ENCODE measurements at places on chromosomes 2 and 18. TPM values are rescaled to one million over a fixed set of nuclear protein-coding genes. Genes with fewer than 3 reads are reported as not detected.
A peak's percentile ranks its signal among the peaks of the same experiment; 100 is the strongest.

GRCh38 chr18:56929886-56930285, 217.0 kb upstream of the BOD1L2 start:
- DNase-seq, result no peak

The ACKR3 gene
- total RNA-seq, result not detected

DNA sequence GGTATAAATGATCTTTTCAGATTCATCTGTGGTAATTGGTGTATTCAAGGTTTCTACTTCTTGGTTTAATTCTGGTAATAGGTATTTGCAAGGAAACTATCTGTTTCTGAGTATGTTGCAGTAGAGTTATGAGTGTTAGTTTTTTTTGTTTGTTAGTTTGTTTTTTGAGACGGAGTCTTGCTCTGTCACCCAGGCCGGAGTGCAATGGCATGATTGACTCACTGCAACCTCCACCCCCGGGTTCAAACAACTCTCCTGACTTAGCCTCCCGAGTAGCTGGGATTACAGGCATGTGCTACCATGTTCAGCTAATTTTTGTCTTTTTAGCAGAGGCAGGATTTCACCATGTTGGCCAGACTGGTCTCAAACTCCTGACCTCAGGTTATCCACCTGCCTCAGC, 60.9 kb upstream of the IL1R2 start:
- DNase-seq, result no peak

GRCh38 chr2:148978706-148979105, 59.8 kb upstream of the LYPD6B start:
- no peak for DNase-seq

The GLI2 gene
- total RNA-seq, result 4.0 TPM

The TMSB10 gene
- total RNA-seq, result 9,817 TPM

The CFC1 gene
- total RNA-seq, result not detected

- peak; percentile 67 for DNase-seq
These were observed 18.4 kb downstream of the ATOH8 start for GRCh38 chr2:85772019-85772745.
